Hepatic stellate cell (primary cell): ENCODE measurements at places on chromosomes 13 and 19.

DNA sequence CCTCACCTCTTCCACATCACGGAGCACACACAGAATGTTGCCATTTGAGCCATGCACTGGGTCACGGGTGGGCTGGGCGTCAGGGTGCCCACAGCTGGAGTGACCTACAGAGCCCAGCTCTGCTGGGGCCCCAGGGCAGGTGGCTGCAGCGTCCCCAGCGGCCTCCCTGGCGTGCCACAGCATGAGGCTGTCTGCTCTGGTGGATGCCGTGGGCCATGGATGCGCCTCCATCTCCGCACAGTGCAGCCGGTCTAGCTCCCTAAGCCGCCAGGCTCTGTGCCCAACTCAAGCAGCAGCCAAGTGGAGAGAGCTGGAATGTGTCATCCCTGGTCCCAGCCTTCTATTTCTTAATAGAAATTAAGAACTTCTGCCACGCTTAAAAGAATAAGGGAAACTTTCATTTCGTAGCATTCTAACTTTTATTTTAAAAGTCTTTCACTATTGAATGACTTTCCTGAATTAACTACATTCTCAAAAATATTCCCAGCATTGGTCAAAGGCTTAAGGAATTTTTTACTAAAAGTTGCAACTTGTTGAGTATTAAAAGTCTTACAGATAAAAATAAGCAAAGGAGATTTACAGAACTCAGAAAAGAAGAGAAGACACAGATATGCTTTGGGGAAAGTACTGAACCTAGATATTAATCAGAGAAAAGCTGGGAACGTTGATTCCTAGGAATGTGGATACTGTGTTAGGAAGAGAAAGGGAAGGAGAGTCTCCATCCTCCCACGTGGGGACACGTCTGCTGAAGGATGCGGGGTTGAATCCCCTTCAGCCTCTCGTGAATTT, 59.3 kb downstream of the ATP11A start:
- peak; percentile 51 for DNase-seq

DNA sequence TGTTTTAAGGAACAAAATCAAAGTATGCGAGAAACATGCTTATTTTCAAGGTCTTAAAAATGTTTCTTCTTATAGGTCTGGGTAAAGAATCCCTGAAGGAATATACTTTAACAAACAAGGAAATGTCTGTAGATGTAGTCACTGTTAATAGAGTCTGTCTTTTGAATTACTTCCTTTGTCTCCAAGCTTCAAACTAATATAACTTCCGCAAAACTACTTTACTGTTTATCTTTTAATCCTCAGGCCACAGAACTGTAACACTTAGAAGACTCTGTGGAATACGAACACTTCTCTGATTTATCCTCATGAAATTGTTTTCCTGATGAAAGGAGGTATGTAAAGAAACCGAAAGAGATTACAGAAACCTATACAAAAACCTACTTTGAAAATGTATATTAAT, 316.0 kb downstream of the PCDH9 start:
- no peak for DNase-seq

DNA sequence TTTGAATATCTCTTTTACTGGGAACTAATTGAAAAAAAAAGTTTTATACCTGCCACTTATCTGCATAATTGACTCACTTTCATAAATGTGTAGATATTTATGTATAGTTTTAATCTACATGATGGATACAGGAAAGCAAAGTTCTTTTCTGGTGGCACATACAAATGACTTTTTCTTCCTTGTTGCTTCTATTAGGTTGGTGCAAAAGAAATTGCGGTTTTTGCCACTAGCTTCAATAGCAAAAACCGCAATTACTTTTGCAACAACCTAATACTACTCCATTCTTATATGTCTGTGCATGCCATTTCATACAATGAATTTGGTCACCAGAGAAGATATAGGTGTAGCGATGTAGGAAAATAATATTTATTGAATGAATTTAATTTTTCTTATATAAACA, 344.5 kb upstream of the PCDH20 start:
- DNase-seq: no peak

DNA sequence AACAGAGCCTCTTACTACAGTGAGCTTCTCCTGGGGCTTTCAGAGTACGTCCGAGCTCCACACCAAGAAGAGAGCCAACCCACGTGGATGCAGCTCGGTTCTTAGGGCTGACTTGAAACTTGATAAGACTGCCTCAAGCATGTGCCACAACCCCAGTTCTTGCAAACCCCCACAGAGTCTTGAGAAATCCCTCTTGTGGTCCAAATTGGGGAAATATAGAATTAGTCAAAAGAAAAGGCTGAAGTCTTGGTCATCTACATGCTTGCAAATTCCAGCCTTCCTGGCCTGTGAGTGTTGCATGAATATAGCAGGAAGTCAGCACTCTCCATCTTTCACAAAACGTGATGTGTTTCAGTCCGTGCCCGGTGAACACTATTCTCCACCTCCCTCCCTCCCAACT, 95.2 kb downstream of the GGACT start:
- no peak for DNase-seq

GRCh38 chr13:74203576-74203975, 69.4 kb upstream of the KLF12 start:
- no peak for DNase-seq

DNA sequence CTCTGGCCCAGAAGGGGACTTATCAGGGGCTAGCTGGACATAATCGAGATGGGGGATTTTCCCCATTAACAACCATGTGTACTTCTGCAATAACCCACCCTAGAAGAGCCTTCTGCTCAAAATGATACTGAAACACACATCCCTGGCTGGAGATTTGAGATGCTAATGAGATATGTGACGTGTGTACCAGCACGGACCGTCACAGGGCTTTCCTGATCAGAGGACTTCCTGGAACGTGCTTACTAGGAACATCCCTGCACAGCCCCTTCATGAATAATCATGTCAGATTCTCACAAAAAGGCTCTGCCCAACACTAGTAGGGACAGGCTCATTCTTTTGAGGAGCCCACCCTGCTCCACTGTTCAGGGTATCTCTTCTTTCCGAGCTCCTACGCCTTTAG, 6.5 kb upstream of the ERVV-1 start:
- no peak for DNase-seq

DNA sequence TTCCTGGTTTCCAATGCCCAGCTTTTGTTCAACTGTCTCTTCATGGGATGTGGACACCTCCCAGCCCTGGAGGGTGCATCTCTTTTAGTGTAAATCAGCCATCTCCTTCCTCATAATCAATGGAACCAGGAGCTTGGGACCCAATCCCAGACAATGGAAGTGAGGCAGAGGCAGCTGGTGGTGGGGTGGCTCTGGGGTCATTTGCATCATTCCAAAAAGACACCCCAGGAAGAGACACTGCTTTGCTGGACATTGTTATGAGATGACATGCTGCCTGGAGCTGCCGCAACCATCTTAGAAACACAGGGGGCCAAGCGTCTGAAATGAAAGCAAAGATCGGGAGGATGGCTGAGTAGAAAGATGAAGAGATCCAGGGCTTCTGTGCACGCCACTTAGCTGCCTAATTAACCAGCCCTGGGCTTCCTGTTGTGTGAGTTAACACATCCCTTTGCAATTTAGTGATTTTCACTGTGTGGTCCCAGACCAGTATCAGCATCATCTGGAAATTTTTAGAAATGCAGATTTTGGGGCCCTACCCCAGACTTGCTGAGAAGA, 36.1 kb downstream of the IRS2 start:
- no peak for DNase-seq

DNA sequence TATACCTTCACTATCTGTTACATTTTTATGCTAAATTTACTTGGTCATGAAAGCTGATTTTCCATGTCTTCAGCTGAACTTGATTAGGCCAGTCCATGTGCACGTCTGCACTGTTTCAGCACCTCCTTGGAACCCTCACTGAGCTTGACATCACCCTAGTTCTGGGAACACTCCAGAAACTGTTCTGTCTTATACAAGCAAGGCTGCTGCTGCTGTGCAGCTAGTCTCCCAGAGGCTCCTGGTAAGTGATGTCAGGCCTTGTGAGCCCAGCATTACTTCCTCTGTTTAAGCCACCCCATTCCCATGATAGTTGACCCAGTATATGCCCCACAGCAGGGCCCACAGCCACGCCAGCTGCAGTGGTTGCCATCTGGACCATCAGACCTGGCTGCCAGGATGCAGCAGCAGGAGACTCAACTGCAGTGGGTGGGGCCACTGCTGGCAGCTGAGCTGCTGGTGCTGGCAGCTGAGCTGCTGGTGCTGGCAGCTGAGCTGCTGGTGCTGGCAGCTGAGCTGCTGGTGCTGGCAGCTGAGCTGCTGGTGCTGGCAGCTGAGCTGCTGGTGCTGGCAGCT, 90.5 kb upstream of the AKAP11 start:
- no peak for DNase-seq

- DNase-seq: no peak
Observed at GRCh38 chr13:114042066-114042815, 68.4 kb upstream of the C13orf46 start.

DNA sequence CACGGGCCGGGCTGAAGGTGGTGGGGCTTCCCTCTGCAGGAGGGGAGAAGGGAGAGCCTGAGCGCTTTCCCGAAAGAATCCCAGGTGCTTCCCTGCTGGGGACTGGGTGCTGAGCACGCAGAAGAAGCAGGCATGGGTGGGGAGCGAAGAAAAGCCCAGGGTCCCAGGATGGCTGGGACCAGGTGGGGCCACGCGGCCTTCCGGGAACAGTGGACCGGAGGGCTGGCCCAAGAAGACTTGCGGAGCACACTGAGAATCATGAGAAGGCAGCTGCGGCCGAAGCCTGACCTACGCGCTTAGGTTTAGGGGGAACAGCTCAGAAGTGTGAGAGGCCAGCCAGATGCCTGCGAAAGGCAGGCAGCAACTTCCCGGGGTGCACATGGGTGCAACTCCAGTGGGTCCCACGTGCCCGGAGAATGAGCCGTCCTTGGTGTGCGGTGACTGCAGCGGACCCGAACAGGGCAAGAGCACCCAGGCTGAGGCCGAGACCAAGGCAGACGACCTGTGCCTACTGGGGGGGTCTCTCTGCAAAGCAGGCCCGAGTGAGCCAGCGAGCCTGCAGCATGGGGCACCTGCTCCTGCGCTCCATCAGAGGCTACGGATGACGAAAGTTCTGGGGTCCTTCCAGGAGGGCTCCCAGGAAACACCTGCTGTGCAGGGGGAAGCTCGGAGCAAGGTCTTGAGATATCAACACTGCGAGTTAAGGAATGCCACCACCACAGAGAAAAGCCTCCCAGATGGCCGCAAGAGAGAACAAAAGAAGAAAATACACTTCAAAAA, 52.4 kb downstream of the MLLT1 start:
- no peak for DNase-seq

- no peak for DNase-seq
Observed at GRCh38 chr13:44363631-44364344, 9.8 kb upstream of the SERP2 start.

- no peak for DNase-seq
Observed at GRCh38 chr19:34393629-34394028, 10.6 kb upstream of the PDCD2L start.

GRCh38 chr13:75703769-75704168, 67.6 kb downstream of the LMO7 start:
- DNase-seq: no peak

DNA sequence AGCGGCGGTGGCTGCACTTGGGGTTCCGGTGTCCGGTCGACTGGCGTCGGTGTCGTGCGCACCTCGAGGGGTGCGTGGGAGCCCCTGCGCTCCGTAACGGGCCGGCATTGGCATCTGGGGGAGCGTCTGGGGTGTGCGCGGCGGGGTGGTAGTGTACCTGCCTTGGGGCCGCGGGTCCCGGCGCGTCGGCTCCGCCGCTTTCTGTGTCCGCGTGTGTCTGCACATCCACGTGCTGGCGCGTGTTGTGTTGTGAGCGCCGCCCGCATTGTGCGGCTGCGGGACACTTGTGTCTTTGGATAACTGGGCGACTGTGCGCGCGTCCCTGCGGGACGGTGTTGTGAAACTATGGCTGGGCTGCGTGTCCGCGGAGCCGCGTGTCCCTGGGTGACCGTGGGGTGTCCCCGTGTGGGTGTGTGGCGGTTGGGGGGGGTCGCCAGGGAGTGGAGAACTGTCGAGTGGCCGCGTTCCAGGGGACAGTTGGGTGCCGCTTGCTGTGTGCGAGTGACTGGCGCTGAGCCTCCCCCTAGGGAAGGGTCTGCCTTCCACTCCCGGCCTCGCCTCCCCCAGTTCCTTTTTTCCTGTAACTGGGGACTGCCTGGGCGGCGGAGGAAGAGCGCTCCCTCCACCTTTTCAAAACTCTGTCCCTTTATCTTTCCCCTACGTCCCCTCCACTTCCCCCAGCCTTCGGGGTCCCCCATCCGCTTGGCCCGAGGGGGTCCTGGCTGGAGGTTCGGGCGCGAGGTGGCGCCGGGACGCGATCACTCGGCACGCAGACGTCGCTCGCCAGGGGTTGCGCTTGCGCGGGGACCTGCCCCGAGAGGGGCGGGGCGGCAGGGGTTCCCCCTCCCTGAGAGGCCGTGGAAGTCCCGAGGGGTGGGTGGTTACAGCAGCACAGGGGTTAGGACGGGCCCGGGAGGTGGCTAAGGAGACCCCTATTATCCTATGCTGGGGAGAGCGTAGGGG, 5.7 kb upstream of the NFIC start:
- peak; percentile 75 for DNase-seq

DNA sequence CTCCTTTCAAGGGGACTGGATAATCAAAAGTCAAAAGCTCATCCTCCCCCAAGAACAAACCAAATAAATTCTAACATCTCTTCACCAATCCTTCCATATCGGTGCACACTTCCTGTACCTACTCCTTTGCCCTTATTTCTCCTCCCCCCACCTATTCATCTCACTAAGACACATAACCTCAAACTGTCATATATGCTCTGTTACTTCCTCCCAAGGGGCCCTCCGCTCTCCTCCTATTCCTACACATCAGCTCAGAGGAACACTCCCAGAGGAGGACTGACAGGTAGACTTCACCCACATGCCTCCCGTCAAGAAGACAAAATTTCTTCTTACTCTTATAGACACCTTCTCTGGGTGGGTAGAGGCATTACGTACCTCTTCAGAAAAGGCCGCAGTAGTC, 48.1 kb downstream of the ZNF93 start:
- no peak for DNase-seq

- DNase-seq: peak; percentile 58
Observed at GRCh38 chr19:38949580-38950367, 19.0 kb downstream of the MRPS12 start.

GRCh38 chr19:53864308-53864836, 3.3 kb upstream of the MYADM start:
- no peak for DNase-seq

DNA sequence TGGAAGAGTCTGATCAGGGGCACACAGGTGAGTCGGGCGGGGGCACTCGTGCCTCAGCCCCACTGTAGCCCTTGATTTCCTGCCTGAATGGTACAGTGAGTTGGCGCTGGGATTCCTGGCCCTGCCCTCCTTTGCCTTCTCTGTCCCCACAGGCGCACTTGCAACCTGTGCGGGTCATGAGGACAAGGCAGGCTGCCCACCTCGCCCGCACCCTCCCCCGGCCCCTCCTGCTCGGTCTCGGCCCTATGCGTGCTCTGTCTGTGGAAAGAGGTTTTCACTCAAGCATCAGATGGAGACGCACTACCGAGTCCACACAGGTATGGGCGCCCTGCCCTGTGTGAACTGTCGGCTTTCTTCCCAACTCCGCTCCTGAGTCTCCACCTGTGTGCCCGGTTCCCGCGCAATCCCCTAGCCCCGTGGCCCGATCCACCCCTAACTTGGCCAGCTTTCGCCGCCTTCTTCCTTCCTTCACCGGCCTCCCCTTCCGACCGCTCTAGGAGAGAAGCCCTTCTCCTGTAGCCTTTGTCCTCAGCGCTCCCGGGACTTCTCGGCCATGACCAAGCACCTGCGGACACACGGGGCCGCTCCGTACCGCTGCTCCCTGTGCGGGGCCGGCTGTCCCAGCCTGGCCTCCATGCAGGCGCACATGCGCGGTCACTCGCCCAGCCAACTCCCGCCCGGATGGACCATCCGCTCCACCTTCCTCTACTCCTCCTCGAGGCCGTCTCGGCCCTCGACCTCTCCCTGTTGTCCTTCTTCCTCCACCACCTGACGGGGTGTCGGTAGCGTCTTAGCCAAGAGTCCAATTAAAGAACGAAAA, 1.6 kb upstream of the KMT2B start:
- DNase-seq: peak; percentile 82
